SIG-M5 (cell line): ENCODE measurements at places on chromosomes 3 and 15.

- no peak for DNase-seq
Observed at GRCh38 chr3:154304936-154305335, 19.4 kb downstream of the DHX36 start.

GRCh38 chr3:34676436-34676835 lies 878.0 kb downstream of the PDCD6IP start:
- DNase-seq: no peak

DNA sequence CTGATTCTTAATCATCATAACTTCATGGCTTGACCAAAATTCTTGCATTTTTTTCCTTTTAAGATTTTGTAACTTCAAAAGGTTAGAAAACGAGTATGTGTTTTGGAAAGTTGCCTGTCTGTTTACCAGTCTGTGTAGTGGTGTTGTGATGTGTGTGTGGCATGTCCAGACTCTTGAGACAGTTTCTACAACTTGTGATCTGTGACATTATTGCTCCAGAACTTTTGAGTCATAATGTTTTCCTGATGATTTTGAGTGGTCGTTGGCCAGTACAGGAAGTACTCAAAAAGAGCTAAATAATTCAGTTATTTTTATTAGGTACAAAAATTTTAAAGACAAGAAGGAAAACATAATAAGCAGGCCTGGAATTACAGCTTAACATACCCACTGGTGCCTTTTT lies 229.0 kb upstream of the C2CD4B start:
- DNase-seq: no peak

DNA sequence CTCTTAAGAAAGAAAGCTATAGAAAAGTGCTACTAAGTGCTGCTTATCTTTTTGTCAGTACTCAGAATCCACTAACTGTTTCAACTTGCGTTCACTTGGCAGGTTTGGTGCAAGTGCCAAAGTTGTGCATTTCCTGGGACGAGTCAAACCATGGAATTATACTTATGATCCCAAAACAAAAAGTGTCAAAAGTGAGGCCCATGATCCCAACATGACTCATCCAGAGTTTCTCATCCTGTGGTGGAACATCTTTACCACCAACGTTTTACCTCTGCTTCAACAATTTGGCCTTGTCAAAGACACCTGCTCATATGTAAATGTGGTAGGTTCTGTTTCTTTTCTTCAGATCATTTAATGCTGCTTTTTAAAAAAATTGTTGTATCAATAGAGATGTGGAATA lies 32.6 kb downstream of the GYG1 start:
- no peak for DNase-seq

DNA sequence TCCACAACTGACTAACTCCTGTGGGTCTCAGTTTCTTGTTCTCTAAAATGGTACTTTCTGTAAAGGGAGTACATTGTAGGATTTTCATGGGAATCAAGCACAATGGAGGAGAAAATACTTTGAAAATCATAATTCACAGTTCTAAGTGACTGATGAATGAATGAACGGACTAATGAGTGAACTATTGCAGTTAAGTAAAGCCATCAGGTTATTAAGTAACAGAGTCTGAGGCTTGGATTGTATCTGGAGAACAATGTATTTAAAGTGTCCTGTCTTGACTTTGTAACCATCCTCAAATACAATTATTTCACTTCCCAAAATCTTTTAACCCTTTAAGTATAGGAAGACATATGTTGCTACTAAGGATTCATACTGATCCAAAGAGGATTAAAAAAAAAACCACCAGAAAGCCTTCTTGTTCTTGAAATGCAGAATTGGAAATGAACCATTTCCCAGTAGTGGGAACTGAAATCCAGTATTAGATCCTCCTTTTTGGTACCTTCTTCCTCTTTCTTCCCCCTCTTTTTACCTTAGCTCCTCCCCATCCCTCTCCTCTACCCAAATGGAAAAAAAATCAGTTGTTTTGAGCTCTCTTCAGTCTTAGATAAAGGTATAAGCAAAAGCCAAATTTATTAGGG lies 13.2 kb upstream of the BCL6 start:
- no peak for DNase-seq

- no peak for DNase-seq
Observed at GRCh38 chr3:46693892-46694226, 380 bp upstream of the ALS2CL start.

- no peak for DNase-seq
Observed at GRCh38 chr3:16406579-16406978, 106.9 kb downstream of the RFTN1 start.

DNA sequence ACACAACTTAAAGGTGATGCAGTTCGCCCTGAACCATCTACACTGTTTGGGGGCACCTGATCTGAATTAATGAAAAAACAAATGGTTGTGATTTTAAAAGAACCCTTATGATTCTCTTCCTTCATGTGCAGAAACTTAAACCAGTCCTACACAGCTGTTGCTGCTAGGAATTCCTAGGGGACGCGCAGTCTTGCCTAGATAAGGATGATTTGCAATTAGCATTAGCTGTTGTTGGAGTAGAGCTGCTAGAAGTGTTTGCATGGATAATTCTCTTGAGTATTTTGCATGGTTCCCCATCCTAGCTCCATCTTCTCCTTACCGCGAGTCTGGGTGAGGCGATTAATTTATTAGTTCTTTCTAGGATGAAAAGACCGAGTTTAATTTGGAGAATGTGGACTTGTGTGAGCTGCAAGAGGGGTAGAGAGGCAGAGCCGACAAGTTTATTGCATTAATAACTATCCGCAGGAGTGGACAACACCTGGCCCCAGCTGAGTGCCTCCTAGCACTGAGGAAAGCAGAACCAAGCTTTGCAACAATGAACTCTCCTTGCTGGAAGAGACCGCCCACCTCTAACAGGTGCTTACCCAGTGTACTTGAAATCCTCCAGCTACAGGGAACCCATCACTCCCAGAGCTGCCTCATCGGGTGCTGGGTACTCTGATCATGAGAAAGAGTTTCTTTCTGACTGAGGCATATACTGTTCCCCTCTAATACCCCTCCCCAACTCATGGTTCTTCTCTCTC lies 75.0 kb upstream of the WNT7A start:
- no peak for DNase-seq
